Neural progenitor cell (in vitro differentiated cells): ENCODE measurements at places on chromosomes 16 and 17.

DNA sequence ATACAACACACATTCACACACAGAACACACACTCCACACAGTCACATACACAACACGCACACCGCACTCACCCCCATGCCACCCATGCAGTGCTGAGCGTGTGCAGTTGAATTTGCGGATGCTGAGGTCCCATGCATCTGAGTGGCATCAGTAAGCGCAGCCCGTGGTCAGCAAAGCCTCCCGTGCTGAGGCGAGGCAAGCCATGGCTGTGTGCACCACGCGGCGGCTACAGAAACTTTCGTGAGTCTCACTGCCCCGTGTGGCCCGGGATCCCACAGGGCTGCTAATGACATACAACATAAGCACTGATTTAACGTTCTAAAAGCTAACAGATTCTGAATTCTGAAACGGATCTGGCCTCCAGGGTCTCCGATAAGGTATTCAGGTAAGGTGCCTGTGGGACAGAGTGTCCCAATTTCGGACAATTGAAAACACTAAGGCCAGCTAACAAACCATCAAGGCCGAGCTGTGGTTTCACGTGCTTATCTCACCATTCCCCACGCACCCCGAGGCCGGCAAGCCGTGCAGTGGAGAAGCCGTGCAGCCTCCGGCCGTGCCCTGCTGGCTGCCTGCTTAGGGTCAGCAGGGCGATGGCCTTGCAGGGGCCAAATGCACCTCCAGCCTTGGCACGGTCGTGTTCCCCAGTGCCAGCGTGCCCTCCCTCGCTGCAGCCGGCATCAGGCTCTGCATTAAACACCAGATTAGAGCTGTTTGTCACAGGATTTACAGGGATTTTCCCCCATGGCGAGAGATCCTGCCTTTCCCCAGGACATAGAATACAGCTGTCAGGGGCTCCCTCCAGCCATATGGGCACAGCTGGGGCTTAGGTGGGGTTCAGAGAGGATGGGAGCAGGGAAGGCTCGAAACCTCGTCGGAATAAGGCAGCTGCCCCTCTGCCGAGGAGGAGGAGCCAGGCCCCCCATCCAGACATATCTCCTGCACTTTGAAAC, 191.7 kb downstream of the C16orf95 start:
- no peaks in the 10 kb centered on the region for H3K36me3 ChIP-seq
- DNase-seq: no peak
- H3K4me1 ChIP-seq: peaks cover 8% of the 10 kb centered on the region
- no peak overlapping the region for H3K4me3 ChIP-seq
- no peak overlapping the region for H3K27ac ChIP-seq

- H3K4me3 ChIP-seq: no peak overlapping the region
- no peak overlapping the region for H3K27ac ChIP-seq
- H3K4me1 ChIP-seq: peaks cover 20% of the 10 kb centered on the region
- DNase-seq: no peak
- no peaks in the 10 kb centered on the region for H3K36me3 ChIP-seq
Measured at GRCh38 chr17:38745545-38745944, 2.6 kb downstream of the PCGF2 start.

- H3K27me3 ChIP-seq: no peaks in the 10 kb centered on the region
- no peak overlapping the region for H3K4me3 ChIP-seq
- peaks cover 5% of the 10 kb centered on the region for H3K4me1 ChIP-seq
- no peaks in the 10 kb centered on the region for H3K36me3 ChIP-seq
Measured at GRCh38 chr16:11484691-11485258, 101.9 kb downstream of the LITAF start.

GRCh38 chr17:18866866-18867813, 9.2 kb downstream of the PRPSAP2 start:
- H3K4me1 ChIP-seq: peaks cover 3% of the 10 kb centered on the region
- peaks cover 4% of the 10 kb centered on the region for H3K36me3 ChIP-seq
- H3K27me3 ChIP-seq: no peaks in the 10 kb centered on the region
- H3K4me3 ChIP-seq: no peak overlapping the region
- H3K27ac ChIP-seq: no peak overlapping the region

DNA sequence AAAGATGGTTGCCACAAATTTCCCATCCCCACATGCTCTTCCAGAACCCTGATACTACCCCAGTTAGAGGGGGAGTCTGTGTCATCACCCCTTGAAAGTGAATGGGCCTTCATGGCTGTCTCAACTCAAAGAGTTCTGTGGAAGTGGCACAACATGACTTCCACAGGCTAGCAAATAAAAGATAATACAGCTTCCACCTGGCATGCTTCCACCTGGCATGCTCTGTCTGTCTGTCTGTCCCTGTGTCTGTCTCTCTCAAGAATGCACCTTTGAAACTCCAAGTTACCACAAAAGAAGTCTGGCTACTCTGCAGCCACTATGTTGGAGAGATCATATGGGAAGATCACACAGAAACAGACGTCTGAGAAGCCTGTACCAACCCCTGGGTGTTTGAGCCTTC, 35.0 kb downstream of the CFDP1 start:
- H3K36me3 ChIP-seq: no peaks in the 10 kb centered on the region
- H3K4me1 ChIP-seq: no peaks in the 10 kb centered on the region
- H3K27me3 ChIP-seq: no peaks in the 10 kb centered on the region
- H3K27ac ChIP-seq: no peak overlapping the region
